ENCODE measurements at places on chromosomes 3 and 15.

DNA sequence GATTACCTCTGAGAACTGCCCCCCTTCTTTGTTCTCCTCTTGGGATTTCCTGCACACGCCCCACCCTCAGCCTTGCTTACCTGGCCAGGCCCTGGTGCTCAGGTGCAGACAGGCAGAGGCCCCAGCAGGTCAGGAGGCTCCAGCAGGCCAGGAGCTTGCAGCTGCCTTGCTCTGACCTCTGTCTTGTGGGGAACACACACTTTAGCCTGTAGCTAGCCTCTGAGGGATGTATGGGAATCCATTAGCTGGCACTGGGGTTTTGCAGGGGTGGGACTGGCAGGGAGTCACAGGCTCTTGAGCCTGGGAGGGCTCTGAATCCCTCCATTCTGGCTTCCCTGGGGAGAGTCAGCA is 2.7 kb downstream of the SMAD6 start:
- DNase-seq: no peak

DNA sequence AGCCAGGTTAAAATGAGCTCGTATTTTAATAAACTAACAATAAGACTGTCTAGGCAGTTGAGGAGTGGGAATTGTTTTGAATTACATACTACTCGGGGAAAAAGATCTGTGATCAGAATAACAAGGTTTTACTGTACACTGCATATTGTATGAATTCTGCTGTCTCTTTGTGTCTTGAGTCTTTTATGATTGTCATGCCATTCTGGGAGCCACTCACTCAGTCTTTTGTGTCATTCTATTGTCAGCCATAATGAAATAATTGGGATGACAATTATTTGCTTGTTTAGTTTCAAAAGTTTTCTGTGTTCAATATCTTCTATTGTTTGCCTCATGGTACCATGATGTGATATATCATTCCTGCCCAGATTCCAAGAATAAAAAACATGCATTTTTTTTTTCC is 339.6 kb upstream of the TBL1XR1 start:
- no peak for DNase-seq

DNA sequence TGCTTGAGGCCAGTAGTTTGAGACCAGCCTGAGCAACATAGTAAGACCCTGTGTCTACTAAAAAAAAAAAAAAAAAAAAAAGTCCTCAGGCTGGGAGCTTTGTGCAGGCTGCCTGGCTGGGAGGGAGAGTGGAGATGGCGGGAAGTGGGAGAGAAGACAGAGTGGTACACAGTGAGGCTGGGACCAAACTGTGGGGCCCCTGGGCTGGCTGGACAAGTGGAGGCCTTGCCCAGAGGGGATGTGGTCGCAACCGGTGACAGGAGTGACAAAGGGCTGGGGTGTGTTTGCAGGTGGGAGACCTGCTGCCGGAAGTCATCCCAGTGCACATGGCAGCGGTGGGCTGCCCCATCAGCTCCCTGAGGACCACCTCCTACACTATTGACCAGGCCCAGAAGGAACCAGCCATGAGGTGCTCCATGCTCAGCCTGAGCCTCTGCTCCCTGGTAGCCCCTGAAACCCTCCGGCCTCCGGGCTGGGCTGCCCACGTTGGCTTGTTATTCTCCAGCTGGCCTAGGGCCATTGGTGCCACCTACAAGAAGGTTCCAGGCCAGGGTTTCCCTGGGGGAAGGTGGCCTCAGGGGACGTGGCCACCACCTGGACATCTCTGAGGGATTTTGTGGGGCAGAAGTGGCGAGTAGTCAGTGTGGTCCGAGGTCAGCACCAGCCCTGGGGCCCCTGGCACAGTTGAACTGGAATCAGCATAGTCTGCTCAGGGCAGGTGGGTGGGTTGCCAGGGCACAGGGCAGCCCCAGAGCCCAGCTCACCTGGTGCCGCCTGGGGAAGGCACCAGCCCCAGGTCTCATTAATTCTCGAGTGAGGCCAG is 22.7 kb downstream of the ACAA1 start:
- no peak for DNase-seq

DNA sequence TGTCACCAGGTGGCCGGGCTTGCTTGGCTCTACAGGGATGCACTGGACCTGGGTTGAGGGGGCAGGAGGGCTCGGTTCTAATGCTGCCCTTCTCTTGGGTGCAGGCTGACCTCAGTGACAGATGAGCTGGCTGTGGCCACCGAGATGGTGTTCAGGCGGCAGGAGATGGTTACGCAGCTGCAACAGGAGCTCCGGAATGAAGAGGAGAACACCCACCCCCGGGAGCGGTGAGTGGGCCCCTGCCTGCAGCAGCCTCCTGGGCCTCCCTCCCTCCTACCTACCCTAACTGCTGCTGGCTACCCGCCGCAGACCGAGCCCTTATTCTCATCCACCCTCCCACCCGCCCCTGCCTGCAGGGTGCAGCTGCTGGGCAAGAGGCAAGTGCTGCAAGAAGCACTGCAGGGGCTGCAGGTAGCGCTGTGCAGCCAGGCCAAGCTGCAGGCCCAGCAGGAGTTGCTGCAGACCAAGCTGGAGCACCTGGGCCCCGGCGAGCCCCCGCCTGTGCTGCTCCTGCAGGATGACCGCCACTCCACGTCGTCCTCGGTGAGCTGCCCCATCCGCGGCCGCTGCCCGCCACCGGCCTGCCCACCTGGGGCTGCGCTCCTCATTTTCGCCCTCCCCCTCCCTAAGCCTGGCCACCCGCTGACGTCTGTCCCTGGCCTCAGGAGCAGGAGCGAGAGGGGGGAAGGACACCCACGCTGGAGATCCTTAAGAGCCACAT is 5.6 kb downstream of the FES start:
- DNase-seq: no peak

- DNase-seq: no peak
Measured at GRCh38 chr3:356952-357351, 160.4 kb downstream of the CHL1 start.

DNA sequence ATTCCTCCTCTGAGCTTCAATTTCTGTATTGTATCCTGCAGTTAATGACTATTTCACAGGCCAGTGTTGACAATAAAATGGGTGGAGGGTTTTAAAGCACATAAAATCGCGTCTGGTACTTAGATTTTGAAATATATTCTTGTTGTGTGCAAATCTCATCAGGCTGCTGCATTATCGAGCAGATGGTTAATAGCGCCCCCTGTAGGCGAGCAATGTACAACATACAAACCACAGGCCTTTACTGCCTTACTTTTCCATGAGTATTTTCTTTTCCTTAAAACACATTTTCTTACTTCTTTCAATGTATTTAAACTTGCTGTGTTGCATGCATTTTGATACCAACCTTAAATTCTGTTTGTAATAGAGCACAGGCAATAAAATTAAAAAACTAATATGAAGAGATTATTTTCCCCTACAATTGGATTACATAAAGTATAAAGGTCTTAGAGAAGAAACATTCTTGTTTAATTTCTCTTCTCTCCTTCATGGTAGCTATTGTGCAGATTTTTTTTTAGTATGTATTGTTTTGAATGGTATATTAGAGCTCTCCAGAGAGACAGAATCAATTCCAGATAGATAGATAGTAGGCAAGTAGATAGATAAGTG is 608.4 kb downstream of the CADM2 start:
- DNase-seq: no peak

DNA sequence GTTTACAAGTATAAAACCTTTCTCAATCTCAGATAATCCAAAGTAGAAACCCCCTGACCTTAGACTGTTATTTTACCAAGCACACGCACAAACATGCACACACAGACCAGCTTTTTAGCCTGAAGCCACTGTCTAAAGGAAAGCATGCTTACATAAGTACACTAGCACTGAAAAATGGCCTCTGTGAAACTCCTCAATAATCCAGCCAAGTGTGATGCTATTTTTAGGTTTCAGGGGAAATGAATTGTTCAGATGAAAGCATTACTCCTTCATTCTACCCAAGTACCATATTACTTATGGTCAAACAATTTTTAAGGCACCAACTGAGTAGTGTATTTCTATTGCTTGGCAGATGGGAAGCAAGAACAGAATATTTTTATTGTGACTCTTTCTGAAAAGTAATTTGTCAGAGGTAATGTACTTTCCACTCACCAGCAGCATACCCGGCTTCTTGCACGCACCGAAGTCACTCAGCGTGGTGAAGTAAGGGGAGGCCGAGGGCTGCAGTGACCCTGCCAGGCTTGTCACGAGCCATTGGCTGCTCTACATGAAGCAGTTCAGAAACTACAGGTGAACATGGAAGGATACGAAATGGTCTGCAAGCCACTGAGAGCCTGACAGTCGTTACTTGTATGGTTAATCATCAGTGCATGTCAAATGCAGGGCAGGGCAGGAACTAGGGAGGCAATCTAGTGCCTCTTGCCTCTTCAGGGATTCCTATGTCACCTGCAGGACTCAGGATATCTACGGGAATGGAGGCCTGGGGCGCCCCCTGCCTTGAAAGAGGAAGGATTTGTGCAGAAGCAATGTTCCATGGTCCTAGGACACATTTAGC is 106.7 kb downstream of the GABRB3 start:
- no peak for DNase-seq

DNA sequence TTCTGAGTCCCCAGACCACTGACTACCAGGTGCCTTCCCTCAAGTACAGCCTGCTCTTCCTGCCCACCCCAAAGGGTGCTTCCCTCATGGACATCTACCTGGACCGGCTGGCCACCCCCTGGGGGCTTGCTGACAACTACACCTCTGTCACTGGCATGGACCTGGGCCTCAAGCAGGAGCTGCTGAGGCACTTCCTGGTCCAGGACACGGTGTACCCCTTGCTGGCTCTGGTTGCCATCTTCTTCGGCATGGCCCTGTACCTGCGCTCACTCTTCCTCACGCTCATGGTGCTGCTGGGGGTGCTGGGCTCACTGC is 9.3 kb downstream of the DISP2 start:
- DNase-seq: no peak

GRCh38 chr15:29311696-29312095 is 42.1 kb upstream of the NSMCE3 start:
- no peak for DNase-seq

DNA sequence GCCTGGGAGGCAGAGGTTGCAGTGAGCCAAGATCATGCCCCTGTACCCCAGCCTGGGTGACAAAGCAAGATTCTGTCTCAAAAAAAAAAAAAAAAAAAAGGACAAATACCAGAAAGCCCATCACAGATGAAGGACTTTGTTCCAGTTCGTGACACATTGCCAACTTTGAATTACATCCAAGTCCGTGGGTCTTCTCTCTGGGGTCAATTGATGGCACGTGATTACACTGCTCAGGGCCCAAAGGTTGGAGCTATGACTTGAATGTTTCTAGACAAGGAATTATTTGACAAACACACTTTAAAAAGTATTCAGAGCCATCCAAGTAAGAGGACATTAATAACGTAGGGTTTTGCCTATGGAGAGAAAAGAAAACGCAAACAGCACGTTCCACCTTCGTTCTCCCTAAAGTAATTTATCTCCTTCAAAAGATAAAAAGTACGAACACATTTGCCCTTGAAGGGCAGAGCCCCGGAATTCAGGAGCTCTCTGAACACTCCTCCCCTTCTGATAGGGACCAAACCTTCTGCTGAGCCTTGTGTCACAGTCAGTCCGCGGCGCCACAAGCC is 31.3 kb upstream of the ST3GAL6 start:
- no peak for DNase-seq

- DNase-seq: no peak
Measured at GRCh38 chr3:149489060-149489690, 14.7 kb downstream of the TM4SF4 start.

- no peak for DNase-seq
Measured at GRCh38 chr15:94196531-94196930, 34.8 kb upstream of the MCTP2 start.

DNA sequence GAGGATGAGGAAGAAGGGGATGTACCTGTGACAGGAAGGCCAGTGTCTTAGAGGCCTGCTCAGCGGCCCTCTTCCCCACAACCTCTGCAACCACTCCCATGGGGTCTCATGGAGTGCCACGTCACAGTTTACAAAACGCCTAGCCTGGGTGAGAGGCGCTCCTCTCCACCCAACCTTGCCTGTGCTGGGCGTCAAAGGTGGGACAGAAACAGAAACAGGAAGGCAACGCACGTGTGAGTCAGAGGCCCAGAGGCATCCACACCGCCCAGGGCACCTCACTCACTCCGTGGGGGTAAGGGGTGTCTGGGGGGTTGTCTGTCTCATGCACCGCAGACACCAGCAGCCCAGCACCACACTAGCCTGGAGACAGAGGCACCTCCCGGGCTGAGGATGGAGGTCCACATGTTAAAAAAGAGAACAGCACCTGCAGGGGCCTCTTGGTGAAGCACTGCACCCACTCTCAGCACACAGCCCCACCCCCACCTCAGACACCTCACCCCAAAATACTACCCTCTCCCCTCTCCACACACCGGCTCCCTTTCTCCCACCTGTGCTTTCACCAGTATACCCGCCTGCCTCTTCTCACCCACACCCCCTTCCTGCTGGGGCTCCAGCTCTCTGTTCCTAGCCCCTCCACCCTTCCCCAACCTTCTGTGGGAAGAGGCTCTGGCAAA is 4.7 kb upstream of the CALML4 start:
- DNase-seq: no peak

- DNase-seq: no peak
Measured at GRCh38 chr3:20051123-20051806, 11.0 kb downstream of the KAT2B start.

GRCh38 chr3:196177967-196178366 is 33.2 kb downstream of the ZDHHC19 start:
- no peak for DNase-seq

GRCh38 chr3:171846597-171846996 is 3.4 kb downstream of the TMEM212 start:
- DNase-seq: peak; percentile 54

DNA sequence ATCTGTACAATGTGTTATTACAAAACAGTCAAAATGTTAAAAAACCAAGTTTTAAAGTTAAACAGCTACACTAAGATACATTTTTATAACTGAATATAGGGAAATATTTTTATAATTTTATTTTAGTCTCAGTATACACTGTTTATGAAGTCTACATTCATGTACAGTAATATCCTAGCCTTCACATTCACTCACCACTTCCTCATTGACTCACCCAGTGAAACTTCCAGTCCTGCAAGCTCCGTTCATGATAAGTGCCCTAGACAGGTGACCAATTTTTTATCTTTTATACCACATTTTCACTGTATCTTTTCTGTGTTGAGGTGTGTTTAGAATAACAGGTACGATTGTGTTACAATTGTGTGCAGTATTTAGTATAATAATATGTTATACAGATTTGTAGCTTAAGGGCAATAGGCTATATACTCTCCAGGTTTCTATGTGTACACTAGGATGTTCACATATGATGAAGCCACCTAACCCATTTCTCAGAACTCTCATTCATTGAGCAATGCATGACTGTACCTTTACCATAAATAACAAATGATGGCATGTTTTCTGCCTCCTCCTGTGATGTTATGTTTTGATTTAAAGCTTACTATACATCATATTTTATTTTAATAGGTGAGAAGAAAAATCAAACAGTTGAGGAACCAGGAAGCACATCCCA is 388.4 kb upstream of the NDN start:
- no peak for DNase-seq

DNA sequence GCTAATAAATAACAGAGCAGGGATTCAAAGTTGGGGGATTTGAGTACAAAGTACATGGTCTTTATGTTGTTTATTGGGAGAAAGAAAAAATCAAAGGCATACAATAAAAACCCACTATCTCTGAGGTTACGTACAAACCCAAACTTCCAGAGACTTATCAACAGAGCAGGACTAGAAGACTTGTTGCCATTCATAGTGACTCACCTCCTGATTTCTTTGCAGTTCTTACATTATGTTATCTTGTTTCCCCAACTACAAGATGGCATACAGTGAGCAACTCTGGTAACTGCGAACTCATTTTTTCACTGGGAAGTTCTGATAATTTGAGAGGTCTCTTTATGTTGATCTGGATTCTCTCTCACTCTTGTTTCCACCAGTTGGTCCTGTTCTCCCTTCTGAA is 80.6 kb upstream of the ETV5 start:
- no peak for DNase-seq

GRCh38 chr3:102053375-102053989 is 204.2 kb downstream of the NFKBIZ start:
- DNase-seq: no peak

- no peak for DNase-seq
Measured at GRCh38 chr3:190694335-190695001, 168.0 kb downstream of the GMNC start.

Measured in GM18507 (cell line).